ENCODE measurements at places on chromosomes 11 and 22.

DNA sequence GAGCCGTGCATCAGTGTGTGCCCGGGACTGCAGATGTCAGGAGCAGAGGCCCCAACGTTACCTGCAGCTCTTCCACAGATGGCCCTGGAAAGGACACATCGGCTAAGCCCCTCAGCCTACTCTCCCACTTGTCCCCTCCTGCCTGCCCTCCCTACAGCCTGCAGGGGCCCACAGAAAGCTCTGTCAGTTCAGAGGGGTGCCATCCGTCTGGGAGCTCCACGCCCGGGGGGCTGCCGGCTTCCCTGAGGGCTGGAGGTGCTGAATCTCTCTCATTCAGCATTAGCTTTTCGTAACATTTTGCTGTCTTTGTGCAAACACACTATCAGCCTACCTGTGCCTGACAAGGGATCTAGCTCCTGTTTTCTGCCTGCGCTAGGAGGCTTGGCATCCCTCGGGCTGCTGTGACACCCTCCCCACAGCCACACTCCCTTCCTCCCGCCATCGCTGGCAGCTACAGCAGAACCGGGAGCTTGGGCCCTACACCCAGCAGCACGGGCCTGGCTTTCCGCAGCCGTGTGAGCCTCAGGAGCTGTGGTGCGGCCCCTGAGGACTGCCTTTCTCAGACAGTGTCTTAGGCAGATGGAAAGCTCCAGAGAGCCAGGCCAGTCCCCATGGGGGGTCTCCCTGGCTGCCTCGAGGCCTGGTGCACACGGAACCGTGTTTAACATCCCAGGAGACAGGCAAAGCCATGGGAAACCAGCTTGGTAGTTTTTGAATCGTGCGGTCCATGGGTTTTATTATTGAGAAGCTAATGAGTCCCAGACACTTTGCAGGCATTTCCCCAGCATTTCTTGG, 198.3 kb upstream of the B3GAT1 start:
- no peak for DNase-seq

- no peak for DNase-seq
These were observed 59.2 kb downstream of the SPON1 start for GRCh38 chr11:14021738-14022137.

GRCh38 chr11:134544095-134544815, 132.2 kb upstream of the B3GAT1 start:
- no peak for DNase-seq

GRCh38 chr11:48003926-48004325, 23.6 kb downstream of the PTPRJ start:
- no peak for DNase-seq

GRCh38 chr11:4684631-4685285, 12.9 kb downstream of the OR51E2 start:
- no peak for DNase-seq

DNA sequence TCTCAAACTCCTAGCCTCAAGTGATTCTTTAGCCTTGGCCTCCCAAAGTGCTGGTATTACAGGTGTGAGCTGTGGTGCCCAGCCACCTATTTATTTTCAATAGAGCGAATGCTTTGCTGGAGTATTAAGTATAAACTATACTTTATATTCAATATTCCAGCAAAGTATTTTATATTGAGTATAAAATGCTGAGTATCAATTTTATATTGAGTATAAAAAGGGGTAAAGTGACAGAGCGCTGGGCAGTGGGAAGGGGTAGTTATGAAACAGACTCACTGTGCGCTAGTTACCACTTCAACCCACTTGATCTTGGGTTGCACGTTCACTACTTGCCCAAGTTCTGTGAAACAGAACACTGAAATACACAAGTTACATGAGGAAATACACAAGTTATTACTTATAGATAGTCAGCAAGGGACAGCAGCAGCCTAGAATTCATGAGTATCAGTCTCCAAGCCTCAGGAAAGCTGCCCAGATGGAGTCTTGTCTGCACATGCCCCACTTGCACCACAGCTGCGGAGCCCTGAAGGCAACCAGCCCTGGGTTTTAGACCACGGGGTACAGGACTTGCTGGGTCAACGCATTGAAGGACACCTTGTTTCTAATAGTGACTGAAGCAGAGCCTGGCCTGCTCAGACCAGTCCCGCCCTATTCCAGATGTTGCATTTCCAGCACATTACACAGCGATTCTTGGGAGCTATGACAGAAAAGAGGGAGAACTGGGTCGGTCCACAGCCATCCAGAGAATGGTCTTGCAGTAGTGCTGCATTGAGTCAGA, 51.6 kb upstream of the SYT13 start:
- no peak for DNase-seq

Data from stimulated activated CD4-positive, alpha-beta T cell treated with anti-CD3 and anti-CD28 coated beads, Interleukin-2, amount 100 ng/mL, for 48 hours (primary cell).